ENCODE measurements at places on chromosomes 1 and 21.

GRCh38 chr1:27346357-27346756 lies 4.5 kb downstream of the SYTL1 start:
- DNase-seq = no peak

DNA sequence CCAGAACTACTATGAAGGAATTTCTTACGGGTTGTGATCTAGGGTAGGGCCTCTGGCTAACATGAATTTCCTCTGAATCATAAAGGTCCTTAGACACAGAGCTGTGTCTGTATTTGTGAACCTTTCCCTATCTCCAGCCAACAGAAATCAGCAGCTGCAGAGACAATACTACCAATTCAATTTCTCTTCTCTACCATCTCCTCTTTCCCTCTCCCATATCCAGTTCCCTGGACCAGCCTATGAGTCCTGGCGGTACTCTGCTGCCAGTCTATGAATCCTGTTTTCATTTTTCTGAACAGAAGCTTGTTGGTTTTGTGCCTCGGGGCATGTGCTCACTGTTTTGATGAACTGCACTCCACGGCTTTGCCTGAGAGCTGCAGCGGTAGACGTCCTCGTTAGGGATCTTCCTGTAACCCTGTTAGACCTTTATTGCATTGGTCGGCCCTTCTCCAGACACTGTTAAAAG lies 458.0 kb upstream of the VAMP3 start:
- no peak for DNase-seq

- no peak for DNase-seq
These were observed 3.0 kb downstream of the SPEN start for GRCh38 chr1:15850471-15851001.

DNA sequence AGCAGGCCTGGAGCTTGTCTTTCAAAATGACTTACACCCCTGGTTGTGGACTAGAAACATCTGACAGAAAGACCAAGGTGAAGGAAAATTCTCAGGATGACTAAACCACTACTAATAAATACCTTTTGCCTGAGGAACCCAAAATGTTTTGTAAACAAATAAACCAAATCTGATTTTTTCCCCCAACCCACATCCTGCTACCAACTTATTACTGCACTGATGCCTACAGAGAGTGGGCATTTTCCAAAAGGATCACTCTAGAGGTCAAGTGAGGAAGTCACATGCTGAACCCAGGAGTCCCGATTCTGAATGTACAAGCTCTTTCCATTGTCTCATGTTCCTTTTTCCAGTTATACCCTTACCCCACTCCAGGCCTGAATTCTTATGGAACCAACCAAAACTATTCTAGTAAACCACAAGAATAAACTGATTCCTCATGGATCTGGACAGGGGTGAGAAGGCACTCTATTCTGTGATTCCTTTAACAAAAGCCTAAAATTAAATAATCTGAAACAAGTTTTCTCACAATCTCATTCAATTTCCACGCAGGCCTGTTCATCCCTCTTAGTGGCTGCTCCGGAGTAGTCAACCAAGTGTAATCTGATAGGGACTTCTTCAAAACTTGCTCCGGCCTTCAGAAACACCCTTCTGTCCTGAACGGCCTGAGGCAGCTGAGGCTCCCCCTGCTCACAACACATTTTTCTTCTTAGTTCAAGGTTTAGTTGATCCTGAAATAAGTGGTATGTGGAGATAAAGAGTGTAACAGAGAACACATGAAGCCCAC lies 1.4 kb downstream of the PI4KB start:
- DNase-seq = no peak

DNA sequence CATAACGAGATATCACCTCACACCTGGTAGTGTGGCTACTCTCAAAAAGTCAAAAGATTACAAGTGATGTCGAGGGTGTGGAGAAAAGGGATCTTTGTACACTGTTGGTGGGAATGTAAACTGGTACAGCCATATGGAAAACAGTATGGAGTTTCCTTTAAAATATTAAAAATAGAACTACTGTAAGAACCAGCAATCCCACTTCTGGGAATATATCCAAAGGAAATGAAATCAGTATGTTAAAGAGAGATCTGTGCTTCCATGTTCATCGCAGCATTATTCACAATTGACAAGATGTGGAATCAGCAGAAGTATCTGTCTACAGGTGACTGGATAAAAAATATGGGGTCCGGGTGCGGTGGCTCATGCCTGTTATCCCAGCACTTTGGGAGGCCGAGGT lies 7.6 kb upstream of the PIK3C2B start:
- DNase-seq = no peak

GRCh38 chr1:200379432-200379757 lies 30.4 kb downstream of the ZNF281 start:
- DNase-seq = no peak

- no peak for DNase-seq
These were observed 30.2 kb upstream of the PRSS38 start for GRCh38 chr1:227785094-227785804.

GRCh38 chr1:240293706-240294105 lies 202.0 kb downstream of the FMN2 start:
- no peak for DNase-seq

DNA sequence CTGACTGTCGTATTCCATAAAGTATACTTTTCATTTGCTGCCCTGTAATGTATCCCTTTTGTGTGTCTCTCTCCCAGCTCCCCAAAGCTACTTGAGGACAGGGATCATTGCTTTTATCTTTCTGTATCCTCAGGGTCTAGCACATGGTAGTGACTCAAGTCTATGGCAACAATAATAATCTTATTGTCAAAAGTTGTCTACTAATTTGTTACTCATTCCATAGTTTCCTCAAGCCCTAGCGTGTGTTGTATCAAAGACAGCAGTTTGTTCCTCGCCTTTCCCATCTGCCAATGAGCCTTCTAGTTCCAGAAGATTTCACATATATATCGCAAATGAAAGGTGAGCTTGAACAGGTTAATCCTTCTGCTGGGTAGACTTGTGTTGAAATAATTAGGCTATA lies 9.8 kb upstream of the SLC30A1 start:
- no peak for DNase-seq

- no peak for DNase-seq
These were observed 24.6 kb upstream of the TTC22 start for GRCh38 chr1:54825696-54826095.

- no peak for DNase-seq
These were observed 133.8 kb downstream of the AK5 start for GRCh38 chr1:77415579-77415978.

DNA sequence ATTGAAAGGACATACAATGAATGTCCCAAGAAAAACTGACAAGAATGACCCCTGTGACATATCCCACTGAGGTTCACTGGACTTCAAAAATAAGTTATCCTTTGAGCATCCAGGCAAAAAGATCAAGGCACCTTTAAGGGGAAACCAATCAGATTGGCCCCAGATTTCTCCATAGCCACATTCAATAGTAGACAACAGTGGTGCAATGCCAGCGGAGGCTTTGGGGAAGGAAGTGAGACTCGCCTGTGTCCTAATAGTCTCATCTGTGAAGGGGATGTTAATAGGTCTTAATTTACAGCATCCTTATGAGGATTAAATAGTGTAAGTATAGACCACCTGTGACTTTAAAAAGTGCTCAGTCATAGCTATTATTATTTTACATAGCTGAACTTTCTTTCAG lies 21.5 kb downstream of the RPL5 start:
- no peak for DNase-seq

DNA sequence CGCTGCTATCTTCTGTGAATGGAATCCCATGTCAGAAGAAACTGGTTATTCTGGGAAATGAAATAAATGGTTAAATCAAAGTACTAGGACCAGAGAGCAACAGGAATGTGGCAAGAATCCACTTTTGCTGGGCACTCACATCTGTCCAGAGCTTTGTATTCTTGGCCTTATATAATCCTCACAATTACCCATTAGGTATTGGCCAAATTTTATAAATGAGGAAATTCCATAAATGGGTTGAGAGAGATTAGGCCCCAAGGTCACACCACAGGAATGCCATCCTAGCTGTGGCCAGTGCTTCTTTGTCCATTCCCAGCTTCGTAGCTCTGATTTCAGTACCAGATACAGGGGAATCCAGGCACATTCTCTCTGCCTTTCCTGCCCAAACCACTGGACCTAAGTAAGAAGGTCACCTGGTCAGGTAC lies 76.1 kb upstream of the HOOK1 start:
- no peak for DNase-seq

DNA sequence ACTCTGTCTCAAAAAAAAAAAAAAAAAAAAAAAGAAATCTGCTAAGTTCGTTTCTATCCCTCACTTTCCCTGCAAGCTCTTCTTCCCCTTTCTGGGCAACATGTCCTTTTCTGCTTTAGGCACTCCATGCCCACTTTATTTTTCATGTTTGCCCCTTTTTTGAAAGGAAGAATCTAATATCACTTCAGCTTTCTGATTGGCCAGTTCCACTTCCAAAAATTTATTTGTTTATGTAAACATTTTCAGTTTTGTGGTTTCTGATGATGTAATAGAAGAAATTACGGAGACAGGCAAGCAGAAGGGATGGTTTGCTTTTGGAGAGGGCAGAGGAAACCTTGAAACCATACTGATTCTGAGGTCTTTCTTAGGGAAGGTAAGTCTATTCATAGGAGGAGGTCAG lies 15.1 kb downstream of the IFNAR1 start:
- DNase-seq = no peak

DNA sequence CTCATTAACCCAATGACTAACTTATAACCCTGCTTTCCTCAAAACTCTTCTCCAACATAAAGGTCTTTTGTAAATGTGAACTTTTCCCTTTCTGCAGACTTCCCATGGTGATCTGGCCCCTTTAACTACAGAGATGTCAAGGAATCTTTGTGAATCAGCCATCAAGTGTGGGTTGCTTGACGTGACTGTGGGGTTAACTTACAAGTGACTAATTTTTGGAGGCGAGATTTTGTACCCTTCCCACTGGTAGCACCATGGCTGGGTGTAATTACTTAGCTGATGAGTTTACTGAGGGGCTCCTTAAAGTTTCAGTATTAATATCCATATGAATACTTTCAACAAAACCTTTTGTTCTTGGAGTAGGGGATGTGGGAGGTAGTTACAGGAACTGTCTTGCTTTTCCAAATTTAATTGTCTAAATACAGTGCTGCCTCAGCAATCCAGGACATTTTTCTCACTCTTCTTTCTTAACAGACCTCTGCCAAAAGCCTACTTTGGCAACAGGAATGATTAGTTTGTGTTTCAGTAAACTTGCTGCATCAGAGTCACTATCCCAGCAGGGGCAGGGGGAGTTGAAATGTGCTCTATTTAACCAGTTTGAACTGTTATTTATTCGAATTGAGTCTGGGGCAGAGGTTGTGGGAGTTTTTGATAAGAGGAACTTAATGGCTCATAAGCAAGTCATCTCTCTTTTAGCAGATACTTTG lies 217.3 kb upstream of the FGGY start:
- DNase-seq = no peak

DNA sequence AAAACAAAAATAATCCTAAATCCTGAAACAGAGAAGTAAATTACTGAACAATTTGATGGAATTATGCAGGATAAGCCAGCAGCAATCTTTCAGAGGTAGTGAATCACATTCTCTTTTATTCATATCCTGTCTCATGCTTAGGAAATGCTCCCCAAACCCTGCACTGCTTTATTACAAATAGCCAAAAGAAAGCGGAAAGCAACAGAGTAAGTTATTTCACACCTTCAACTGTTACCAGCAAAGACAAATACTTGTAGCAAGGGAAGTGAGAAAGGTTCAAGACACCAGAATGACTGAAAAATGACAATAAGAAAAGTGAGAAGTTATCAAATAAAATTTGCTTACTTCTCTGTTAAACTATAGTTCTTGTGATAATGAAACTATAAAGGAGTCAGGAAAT lies 6.2 kb downstream of the ZRANB2 start:
- DNase-seq = no peak

- no peak for DNase-seq
These were observed 582.8 kb downstream of the MATN1 start for GRCh38 chr1:30140566-30140965.

DNA sequence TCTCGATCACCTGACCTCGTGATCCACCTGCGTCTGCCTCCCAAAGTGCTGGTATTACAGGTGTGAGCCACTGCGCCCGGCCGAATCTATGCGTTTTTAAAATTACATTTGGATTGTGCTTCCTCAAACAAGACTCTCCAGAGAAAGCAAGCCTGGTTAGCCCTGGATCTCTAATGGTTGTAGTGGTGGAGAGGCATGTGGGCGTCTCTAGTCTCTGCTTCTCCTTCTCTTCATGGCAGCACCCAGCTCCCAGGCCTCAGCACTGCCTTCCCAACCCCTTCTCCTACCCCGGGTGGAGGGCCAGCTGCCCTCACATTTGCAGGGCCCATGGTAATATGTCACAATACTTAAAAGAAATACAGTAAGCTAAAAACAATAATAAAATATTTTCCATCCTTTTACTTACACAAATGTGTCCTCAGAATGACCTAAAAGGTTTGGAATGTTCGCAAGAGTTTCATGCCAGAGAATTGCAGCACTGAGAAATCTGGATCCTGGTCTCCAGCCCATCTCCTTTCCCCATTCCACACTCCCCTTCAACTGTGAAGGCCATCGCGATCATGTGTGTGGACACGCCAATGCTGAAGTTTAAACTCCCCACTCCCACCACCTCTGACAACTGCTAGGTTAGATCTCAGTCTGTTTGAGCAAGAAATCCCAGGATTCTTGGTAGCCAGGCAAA lies 7.0 kb downstream of the OR14I1 start:
- DNase-seq = no peak

- no peak for DNase-seq
These were observed 337.5 kb upstream of the RUNX1 start for GRCh38 chr21:35386491-35387079.

GRCh38 chr1:51519865-51520699 lies 1.0 kb upstream of the EPS15 start:
- no peak for DNase-seq

DNA sequence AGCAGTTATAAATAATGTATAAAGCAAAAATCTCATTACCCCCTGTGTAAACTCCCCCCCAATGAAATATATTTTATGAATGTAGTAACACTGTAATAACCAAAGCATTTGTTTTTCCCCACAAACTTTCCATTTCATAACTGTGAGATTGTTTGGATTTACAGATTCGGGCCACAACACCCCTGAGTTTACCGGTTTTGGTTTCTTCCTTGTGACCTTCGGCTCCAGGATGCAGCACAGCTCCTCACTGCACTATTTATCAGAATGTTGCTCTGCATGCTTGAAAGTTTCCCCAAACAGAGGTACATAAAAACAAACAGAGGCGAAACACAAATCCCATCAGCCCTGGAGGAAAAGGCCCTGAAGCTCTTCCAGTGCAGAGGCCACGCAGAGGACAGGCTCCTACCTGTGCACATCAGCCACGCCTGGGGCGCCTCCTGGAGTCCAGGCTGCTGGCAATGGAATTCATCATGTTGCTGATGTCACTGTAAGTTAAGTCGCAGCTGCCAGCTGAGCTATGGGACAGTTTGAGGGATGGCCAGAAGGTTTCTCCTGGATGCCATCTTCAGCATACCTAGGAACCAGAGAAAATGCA lies 122.0 kb downstream of the LMO4 start:
- no peak for DNase-seq
